ENCODE measurements at places on chromosomes 13 and 19. TPM values are rescaled to one million over a fixed set of nuclear protein-coding genes. Genes with fewer than 3 reads are reported as not detected.

DNA sequence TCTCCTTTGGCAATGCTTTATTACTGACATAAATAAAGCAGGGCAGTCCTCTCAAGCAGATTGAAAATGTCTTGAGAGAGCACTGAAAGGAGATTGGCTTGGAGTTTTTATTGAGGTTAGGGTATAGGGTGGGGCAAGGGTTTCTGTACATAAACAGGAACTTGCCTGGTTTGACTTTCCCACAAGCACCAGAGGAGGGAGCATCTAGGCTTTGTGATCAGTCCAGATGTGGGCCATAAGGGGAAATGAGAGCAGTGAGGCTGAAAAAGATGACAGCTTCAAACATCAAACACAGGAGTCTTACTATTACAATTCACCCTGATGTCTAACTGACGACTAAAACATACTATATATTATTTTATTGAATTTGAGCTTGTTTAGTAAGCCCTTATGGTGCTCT lies 260.9 kb downstream of the MTUS2 start:
- no peak for DNase-seq

The IGFL2 gene
- not detected for polyA plus RNA-seq

GRCh38 chr13:90552702-90553101 lies 794.8 kb upstream of the MIR17HG start:
- DNase-seq: no peak

- no peak for DNase-seq
Observed at GRCh38 chr19:32614916-32615315, 33.9 kb downstream of the PDCD5 start.

GRCh38 chr13:28140433-28141125 lies 2.2 kb downstream of the PAN3 start:
- no peak for DNase-seq
